ENCODE measurements at places on chromosomes 16 and 17.

DNA sequence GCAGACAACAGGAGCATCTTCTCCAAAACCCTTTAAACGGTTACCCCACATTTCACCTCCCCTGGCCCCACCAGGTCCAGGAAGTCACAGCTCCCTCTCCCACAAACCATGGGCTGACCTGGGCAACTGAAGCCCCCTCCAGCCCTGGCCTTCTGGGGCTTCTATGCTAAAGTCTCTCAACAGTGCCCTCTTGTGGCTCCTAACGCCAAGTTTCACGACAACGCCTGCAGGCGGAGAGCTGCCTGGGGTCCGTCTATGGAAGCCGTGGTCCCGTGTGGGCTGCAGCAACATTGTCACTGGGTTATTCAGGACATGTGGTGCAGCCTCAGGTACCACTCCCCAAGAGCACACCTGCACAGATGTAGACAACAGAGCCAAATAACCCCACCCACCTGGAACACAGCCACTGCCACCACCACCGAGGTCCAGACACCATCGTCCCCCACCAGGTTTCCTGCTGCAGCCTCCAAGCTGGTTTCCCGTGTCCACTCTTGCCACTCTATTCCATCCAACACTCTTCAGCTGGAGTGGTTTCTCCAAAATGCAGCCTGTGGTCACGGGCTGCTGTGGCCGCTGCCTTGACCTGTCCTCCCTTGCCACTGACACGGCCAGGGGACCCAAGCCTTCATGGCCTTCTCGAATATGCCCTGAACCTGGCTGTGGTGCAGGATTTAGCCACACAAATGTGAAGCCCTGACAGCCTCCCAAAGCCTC lies 19.1 kb downstream of the C16orf95 start:
- DNase-seq: no peak

DNA sequence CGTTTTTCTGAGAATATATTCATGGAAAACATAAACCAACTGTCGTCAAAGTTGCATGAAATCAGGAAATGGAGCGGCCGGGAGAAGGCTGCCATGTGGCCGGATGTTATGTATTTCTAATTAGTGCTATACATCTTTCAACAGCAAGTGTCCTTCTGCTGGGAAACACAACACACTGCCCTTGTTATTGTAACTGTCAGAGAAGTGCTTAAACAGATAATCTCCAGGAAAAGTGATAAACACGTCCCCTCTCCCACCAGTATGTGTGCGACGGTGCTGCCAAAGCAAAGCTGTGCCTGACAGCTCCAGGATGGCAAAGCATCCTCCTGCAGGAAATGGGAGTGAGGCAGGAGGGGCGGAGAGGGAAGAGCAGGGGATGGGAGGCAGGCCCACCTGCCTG lies 111.8 kb downstream of the SMG6 start:
- no peak for DNase-seq

DNA sequence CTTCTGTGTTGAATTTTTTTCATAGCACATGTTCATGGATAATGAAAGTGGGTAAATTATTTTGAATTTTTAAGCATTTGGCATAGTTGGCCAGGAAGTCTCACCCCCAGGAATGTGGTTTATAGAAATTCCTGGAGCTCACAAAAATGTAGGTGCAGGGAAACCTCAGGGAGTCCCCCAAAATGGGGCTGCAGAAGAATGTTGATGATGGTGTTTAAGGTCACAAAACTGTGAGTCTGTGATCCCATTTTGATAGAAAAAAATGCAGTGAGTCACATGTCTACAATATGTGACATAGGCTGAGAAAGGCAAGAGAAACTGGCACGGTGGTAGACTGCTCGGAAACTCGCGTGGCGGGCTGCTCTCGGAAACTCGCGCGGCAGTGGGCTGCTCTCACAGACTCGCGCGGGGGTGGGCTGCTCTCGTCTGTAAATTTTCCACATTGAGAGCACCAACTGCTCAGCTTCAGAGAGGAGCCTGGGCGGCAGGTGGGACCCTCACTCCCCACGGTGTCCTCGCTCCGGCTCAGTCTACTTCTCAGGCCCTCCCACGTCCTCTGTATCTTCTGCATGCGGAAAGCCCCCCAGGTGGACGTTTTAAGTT lies 18.7 kb upstream of the MC1R start:
- no peak for DNase-seq

- no peak for DNase-seq
These were observed 2.5 kb upstream of the LASP1 start for GRCh38 chr17:38867179-38867967.

DNA sequence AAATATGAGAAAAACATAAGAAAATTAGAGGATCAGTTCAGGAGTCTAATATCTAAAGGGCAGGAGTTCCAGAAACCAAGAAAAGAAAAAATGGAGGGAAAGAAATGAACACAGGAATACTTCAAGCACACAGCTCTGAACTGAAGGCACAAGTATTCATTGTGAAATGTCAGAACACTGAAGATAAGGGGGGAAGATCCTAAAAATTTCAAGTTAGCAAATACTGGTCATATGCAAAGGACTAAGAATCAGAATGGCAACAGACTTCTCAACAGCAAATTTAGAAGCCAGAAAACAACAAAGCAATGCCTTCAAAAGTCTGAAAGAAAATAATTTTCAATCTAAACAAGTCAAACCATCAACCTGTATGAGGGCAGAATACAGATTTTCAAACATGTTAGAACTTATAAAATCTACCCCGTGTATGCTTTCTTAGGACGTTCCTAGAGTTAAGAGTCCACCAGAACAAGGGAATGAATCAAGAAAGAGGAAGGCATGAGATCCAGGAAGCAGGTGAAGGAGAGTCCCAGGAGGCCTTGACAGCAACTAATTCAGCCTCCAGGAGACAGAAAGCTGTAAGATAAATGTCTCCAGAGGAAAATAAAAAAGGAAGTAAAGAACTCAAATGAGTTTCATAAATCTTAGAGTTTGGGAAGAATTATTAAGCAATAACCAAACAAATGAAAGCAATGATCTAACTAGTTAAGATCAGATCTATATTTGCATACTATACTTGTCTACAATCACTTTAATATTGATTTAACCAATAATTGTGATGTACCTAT lies 2.8 kb downstream of the BRD7 start:
- DNase-seq: no peak

DNA sequence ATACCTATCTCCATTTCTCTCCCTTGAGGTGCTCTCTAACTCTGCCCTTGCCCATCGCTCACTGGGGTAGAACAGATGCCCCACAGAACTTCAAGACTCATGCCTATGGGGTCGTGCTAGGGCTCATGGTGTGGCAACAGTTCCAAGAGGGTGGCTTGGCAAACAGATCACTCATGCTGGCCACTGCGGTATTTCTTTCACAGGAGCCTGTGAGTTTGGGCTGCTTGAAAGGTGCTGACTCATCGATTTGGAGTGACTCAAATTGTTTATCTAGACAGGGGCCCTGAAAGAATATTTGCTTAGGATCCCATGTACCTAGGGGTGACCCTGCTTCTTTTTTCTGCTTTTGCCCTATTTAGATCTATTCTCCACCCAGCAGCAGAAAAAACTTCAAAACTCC lies 69.9 kb downstream of the IRX5 start:
- no peak for DNase-seq

DNA sequence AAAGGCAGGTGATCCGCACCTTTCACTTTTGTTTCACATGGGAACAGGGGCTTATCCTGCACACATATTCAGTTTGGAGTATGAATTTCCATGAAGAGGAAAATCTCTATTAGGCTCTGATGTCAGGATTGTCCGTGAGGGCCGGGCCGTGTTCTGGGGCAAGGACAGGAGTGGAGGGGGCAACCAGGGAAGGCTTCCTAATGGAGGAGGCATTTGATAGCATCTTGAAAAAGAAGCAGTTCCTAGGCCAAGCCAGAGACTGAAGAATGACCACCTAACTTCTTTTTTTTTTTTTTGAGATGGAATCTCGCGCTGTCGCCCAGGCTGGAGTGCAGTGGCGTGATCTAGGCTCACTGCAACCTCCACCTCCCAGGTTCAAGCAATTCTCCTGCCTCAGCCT lies 174.2 kb downstream of the SEC14L1 start:
- no peak for DNase-seq

DNA sequence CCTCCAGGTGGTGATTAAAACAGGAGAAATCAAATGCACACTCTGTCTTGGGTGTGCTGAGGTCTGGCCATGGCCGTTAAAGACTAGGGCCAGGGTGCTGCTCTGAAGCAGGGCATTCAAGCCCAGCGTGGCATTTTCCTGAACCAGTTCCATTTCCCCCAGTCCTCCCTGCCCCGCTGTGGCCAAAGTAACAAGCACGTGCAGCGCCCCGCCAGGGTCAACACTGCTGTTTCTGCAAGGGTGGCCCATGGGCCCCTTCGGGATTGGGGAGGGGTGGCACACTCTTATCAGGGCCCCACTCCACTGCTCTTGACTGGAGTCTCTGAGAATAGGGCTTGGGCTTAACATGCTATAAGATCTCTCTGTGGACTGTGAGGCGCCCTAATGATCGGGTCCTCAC lies 72.9 kb downstream of the IL21R start:
- DNase-seq: no peak

- no peak for DNase-seq
These were observed 12.5 kb upstream of the DPEP1 start for GRCh38 chr16:89600956-89601355.

GRCh38 chr16:56982695-56983094 lies 6.7 kb upstream of the NLRC5 start:
- DNase-seq: no peak

DNA sequence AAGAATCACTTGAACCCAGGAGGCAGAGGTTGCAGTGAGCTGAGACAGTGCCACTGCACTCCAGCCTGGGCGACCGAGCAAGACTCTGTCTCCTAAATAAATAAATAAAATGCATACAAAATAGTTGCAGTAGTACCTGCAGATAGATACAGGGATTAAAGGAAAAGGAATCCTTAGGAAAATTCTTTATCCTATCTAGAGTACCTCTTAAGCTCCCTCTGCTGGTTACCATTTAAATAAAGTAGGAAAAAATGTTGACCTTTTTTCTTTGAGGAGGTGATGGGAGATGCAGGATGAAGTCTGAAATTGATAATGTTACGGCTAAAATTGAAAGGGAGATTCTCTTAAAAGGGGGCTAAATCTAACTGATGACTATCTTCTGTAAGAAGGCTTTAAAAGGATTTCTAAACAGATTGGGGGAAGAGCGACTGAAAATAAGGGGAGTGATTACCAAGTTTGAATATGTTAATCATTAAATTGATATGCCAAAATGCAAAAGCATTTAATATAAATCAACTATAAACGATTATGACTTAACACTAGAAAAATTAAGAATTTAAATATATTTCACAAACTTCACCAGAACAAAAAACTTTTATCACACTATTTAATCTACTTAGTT lies 29.4 kb downstream of the C16orf87 start:
- no peak for DNase-seq

DNA sequence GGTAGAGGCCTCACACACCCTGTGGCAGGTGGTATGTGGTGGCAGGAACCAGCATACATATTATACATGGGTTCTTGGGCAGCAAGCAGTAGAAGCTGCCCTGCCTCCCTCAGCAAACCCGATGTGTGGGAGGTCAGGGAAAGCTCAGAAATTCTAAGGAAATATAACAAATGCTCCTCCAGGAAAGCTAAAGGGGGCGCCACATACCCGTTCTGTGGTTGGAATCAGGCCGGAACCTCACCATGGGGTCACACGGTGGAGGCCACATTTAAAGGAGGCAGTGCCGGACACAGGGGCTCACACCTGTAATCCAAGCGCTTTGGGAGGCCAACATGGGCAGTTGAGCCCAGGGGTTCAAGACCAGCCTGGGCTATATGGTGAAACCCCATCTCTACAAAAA lies 12.4 kb upstream of the KATNB1 start:
- DNase-seq: no peak

DNA sequence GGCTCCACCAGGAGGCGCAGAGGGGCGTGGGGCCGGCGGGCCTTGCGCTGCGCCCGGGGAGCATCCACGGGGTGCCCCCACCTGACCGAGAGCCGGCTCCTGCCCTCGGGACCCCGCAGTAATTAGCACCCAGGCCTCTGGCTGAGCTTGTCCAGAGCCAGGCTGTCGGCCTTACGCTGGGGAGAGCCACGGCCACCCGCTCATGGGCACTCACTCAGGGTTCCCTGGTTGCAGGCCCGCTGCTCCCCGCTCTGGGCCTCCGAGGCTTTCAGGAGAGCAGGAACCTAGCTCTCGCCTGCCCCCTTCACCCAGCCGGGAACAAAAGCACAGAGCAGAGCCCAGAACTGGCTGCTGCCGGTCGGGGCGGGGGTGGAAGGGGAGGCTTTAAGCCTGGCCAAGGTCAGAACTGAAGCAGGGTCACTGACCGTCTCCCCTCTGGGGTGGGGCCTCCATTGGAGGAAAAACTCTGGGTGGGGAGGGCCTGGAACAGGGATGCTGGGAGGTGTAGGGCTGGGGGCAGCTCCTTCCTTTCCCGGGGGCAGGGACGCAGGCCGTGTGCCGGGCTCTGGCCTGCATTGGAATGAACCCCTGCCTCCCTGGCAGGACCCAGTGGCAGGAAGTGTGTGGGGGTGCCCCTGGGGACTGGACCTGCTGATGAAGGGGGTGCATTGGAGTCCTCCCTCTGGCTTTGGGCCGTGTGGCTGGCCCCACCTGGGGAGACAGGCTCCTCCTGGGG lies 12.3 kb downstream of the GLIS2 start:
- DNase-seq: no peak

DNA sequence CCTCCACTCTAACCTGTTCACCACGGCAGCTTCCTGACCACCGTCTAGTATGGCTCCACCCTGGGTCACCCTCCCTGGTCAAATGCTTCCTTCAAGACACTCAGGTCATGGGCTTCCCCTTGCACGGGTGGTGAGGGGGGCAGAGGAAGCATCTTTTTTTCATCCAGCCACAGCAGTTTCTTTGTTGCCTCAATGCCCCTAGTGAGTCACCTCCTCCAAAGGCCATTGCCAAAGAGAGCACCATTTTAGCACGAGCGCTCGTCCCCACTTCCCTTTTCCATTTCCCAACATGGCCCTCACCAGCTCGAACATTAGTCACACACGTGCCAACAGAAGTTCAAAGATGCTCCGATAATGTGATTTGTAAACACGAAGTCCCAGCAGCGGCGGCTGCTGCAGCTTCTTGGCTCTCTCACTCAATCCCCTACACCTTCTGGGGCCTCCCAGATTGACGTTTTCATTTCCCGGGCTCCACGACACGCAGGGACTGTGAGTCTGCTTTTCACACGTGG lies 134.6 kb downstream of the GAS7 start:
- DNase-seq: no peak

GRCh38 chr16:57577691-57578224 lies 35.3 kb downstream of the ADGRG5 start:
- DNase-seq: no peak

GRCh38 chr16:67932462-67932840 lies 789 bp upstream of the CTRL start:
- no peak for DNase-seq

DNA sequence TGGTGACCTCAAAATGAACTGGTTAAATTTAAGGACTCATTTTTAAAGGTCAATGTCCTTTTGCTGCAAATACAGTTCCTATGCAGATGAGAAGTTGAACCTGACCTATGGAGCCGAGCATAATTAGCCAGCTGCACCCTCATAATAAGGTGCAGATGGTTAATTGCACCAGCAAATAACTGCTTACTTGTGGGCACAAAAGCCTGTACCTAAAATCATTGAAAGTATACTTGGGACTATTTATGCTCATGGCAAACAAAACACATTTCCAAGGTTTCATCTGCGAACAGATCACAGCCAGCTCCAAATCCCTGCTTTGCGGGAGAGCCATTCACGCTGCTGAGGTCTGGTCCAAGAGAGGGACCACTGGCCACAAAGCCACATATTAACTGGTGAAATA lies 13.0 kb downstream of the HYDIN start:
- no peak for DNase-seq

GRCh38 chr17:81412490-81413093 lies 17.3 kb downstream of the BAHCC1 start:
- no peak for DNase-seq

GRCh38 chr16:17331071-17331607 lies 139.6 kb downstream of the XYLT1 start:
- DNase-seq: no peak

Measured in HCT116 (cell line).